DMS53 (cell line): ENCODE measurements at places on chromosomes 13 and 19.

DNA sequence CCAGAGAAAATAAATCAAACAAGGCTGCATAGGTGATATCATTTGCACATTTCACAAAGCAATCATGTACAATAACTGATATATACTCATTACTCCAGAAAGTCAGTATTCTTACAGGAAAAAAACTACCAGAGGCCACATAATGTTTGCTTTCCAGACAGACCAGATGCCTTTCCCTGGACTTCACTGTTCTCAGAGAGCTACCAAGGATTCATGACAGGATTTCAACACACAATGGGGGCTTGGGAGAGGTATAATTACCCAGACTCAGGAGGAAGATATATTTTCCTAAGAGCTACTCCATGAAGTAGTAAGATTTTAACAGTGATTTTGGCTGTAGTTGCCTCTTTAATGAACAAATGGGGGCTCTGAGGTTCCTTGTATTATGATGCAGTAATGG, 110.0 kb downstream of the FOXO1 start:
- DNase-seq: no peak

DNA sequence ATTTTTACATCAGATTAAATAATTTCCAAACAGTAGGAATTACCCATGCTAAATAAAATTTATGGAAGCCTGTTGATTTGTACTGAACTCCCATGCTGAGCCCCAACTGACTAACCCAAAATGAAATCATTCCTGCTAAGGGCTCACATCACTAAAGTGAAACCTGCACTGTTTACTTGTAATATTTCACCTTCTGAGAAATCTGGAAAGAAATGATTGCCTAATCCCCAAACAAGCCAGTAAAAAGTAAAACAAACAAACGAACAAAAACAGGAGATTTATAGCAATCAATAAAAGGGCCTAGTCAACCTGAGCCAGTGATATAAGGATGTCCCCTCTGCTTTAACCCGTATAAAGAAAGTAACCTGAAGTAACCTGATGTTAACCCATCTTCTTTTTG, 1599.8 kb downstream of the OLFM4 start:
- peak; percentile 36 for DNase-seq

DNA sequence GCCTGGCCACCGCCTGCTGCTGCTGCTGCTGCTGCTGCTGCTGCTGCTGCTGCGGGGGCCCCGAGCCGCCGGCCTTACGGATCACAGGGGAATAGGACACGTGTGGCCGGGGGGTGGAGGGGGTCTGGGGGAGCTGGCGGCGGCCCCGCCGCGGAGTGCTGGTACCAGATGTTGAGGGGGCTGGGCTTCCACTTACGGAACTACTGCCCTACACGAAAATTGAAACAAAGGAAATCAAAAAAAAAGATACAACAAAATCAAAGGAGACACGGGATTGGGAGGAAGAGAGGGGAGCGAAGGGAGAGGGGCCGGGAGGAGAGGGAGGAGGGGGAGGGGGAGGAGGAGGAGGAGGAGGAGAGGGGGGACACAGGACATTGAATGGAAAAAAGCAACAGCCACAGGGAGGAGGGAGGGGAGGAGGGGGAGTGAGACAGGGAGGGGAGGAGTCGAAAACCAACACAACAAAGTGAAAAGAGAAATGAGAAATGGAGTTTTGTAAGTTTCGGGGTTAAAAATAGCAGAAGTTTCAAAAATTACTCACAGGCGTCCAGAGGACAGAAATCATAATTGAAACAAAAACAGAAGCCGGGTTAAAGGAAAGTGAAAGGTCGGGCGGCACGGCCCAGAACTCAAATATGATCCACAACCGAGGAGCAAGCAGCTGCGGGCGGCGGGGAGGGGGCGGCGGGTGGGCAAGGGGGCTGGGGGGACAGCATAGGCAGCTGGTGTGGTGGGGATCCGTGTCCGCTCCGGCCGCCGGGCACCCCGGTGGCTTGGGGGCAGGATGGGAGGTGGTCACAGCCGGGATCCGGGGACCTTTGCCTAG, 57.8 kb downstream of the IER2 start:
- DNase-seq: no peak

- peak; percentile 20 for DNase-seq
These were observed 52.2 kb downstream of the SPATA13 start for GRCh38 chr13:24212674-24213073.

GRCh38 chr13:113817860-113818691, 45.8 kb downstream of the GAS6 start:
- DNase-seq: no peak

- no peak for DNase-seq
These were observed 671.6 kb downstream of the DIAPH3 start for GRCh38 chr13:59492030-59492636.
